ENCODE measurements at places on chromosomes 6 and 20.

GRCh38 chr6:47156196-47156595 is 114.1 kb upstream of the ADGRF1 start:
- no peak for DNase-seq

DNA sequence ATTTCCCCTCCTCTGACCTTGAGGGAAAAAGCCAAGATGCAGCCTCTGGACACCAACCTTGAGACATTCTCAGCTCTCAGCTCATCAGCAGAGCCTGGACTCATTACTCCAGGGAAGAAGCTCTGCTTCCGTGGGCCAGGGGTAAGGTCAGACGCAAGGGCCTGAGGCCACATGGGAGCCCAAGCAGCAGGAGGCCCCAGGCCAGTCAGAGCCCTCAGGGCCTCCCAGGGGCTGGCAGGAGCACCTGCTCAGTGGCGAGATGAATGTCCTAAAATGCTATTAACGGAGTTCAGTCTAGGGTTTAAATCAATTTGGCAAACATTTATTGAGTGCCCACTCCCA is 208.6 kb downstream of the ERMARD start:
- DNase-seq = no peak

DNA sequence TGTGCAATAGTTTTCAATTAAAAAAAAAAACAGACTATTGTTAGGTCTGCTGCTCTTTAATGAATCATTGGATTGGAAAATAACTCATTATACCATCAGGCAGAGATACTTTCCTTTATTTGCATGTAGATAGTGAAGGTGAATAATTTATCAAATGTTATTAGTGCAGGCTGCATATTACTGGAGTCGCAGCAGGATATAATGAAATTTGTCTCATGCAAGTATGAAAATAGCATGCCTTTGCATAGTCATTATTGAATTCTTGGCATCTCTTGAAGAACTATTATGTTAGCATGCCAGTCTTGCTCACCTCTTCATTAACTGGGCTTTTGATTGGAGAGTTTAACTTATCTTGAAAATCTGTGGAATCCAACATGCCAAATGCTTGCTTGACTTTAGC is 241.7 kb downstream of the CDKAL1 start:
- DNase-seq = no peak

DNA sequence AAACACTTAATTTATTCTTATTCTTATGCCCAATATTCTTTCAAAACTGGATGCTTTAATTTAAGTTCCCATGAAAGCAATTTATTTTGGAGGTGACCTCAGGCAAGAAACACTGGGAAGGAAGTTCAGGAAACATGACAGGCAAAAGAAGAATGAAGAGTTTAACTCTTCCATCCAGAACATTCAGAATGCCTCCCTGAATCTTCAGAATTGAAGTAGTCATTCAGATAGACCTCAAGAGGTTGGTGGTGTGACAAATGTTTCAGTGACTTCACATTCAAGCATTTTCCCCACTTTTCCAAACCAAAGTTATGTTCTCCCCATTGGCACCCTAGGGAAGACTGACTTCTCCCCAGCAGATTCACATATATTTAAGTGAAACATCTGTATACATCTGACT is 110.5 kb downstream of the HAO1 start:
- no peak for DNase-seq

DNA sequence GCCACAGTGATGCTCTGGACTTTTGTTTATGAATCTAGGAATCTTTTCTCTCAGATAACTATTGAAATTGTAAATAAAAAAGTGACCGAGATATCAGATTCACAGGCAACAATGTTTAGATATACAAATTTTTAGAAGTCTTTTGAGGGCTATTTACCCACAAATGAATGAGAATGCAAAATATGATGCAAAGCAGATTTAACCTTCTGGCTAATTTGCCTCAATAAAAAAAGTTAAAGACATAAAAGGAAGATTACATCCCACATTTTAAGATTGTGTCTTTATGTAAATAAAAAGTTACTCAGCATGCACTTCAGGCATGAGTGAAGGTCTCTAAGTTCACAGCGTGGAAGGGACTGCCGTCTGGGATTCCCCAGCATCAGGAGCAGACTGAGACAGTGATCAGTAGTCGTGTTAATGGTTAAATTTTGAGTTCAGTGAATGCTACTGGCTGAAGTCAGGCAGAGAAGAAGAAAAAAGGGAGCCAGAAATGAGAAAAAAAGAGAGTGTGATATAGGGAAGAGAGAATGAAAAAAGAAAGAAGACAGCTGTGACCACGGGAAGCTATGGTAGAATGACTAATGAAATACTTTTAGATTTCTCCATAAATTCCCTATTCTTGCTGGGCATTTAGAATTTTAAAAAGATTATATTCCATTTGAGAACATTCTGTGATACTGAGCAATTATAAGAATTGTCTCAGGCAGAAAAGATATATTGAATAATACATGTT is 93.6 kb downstream of the MYB start:
- DNase-seq = no peak

- DNase-seq = no peak
These were observed 8.4 kb downstream of the IRF4 start for GRCh38 chr6:399785-400534.

- DNase-seq = no peak
These were observed 32.3 kb downstream of the TULP4 start for GRCh38 chr6:158344534-158344933.

GRCh38 chr20:50592282-50593004 is 82.3 kb downstream of the PTPN1 start:
- DNase-seq = no peak

DNA sequence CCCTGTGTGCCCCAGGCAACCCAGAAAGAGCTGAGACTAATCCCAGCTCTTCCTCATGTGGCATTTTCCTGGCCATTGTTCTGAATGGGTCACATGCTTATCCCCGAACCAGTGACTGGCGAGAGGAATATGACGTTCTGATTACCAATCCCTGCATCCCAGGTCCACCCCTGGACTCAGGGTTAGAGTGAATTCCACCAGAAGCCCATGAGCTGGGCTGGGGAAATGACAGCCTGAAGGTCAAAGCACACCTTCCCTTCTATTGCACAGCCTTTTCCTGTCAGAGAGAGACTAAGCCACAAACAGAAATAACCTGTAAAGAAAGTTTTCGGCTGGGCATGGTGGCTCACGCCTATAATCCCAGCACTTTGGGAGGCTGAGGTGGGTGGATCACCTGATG is 70.9 kb downstream of the ZNF217 start:
- DNase-seq = no peak

- no peak for DNase-seq
These were observed 359.1 kb upstream of the SLC35B3 start for GRCh38 chr6:8794420-8794819.

DNA sequence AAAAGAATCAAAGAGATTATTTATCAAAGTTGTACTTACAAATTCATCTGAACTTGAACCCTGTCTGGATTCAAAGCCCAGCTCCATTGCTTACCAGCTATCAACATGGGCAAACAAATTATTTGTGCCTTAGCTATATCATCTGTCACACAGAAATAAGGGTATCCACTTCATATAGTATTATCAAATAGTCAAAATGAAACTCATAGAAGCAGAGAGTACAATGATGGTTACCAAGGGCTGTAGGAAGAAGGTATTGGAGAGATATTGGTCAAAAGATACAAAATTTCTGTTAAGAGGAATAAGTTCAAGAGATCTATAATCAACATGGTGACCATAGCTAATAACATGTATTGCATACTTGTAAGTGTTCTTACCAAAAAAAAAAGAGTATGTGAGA is 87.8 kb upstream of the CCDC28A start:
- DNase-seq = no peak
